Kidney (tissue), 22 donors: ENCODE measurements at places on chromosomes 3 and 15. TPM values are rescaled to one million over a fixed set of nuclear protein-coding genes. Genes with fewer than 3 reads are reported as not detected.
A peak's percentile ranks its signal among the peaks of the same experiment; 100 is the strongest.

GRCh38 chr15:32694222-32694983 lies 23.4 kb upstream of the GREM1 start:
- H3K4me3 ChIP-seq = no peak overlapping the region
- H3K4me1 ChIP-seq = no peaks in the 10 kb centered on the region
- no peak for DNase-seq
- H3K27ac ChIP-seq = no peak overlapping the region
- H3K36me3 ChIP-seq = no peaks in the 10 kb centered on the region
- H3K27me3 ChIP-seq = no peaks in the 10 kb centered on the region

GRCh38 chr3:20809356-20809755 lies 623.4 kb upstream of the SGO1 start:
- no peaks in the 10 kb centered on the region for H3K36me3 ChIP-seq
- DNase-seq = no peak
- H3K4me3 ChIP-seq = no peak overlapping the region
- no peaks in the 10 kb centered on the region for H3K27me3 ChIP-seq
- no peaks in the 10 kb centered on the region for H3K4me1 ChIP-seq
- no peak overlapping the region for H3K27ac ChIP-seq

GRCh38 chr3:71330909-71331308 lies 252.6 kb downstream of the FOXP1 start:
- no peak overlapping the region for H3K4me3 ChIP-seq
- H3K36me3 ChIP-seq = no peaks in the 10 kb centered on the region
- no peak for DNase-seq
- no peaks in the 10 kb centered on the region for H3K4me1 ChIP-seq

DNA sequence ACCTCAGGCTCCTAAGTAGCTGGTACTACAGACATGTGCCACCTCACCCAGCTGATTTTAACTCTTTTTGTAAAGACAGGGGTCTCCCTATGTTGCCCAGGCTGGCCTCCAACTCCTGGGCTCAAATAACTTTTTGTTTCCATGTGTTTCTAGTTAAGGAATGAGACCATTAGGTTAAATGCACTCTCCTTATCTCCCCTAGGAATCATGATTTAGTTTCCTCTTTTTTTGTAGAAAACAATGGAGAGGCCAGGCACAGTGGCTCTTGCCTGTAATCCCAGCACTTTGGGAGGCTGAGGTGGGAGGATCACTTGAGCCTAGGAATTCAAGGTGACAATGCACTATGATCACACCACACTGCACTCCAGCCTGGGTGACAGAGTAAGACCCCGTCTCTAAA lies 198.8 kb upstream of the C2CD4B start:
- no peaks in the 10 kb centered on the region for H3K36me3 ChIP-seq
- H3K27me3 ChIP-seq = no peaks in the 10 kb centered on the region
- H3K4me1 ChIP-seq = no peaks in the 10 kb centered on the region
- H3K4me3 ChIP-seq = no peak overlapping the region
- DNase-seq = no peak

DNA sequence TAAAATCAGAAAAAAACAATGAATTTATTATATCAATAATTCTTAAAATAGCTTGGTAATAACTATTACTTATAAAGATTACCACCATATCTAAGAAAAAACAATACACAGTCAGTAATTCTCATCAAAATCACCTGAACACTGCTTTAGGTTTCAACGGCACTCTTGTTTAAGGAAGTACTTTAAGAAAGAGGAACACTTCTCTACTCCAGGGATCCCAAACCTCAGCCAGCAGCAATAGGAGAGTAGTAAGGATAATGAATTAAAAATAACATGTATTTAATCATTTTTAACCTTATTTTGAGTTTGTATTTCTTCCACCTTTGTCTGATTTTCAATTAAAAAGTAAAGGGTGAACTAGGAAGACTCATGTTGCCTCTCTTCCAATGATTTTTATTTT lies 494.0 kb upstream of the NR2F2 start:
- H3K4me3 ChIP-seq = no peak overlapping the region
- H3K27me3 ChIP-seq = no peaks in the 10 kb centered on the region
- H3K27ac ChIP-seq = no peak overlapping the region
- no peaks in the 10 kb centered on the region for H3K4me1 ChIP-seq

GRCh38 chr3:26712211-26713026 lies 89.8 kb downstream of the LRRC3B start:
- DNase-seq = peak; percentile 13
- no peaks in the 10 kb centered on the region for H3K27me3 ChIP-seq
- H3K4me3 ChIP-seq = no peak overlapping the region

- H3K4me3 ChIP-seq = no peak overlapping the region
- H3K27ac ChIP-seq = no peak overlapping the region
- peaks cover 9% of the 10 kb centered on the region for H3K4me1 ChIP-seq
- DNase-seq = no peak
- H3K27me3 ChIP-seq = no peaks in the 10 kb centered on the region
These were observed 22.0 kb downstream of the RGMA start for GRCh38 chr15:93066834-93067648.

DNA sequence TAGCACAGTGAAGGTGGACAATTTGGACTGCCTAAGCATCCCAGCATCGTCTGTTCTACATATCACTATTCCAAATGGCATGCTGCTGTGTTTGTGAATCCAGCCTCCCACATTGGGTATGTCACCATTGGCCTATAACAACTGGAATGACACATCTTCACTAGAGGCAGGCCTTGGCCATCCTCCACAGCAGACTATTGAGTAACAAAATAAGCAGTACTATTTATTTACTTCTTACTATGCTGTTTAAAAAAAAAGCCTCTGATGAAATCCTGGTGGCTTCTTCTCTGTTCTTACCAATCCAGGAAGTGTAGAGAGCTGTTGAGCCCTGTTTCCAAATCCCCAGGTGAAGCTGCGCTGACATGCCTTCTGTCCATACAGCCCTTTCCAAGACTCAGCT lies 30.6 kb upstream of the CERS3 start:
- H3K36me3 ChIP-seq = no peaks in the 10 kb centered on the region
- no peak overlapping the region for H3K4me3 ChIP-seq
- no peaks in the 10 kb centered on the region for H3K27me3 ChIP-seq
- DNase-seq = no peak
- H3K4me1 ChIP-seq = no peaks in the 10 kb centered on the region

Gene GPR62
- total RNA-seq = 0.09 TPM

Gene TSEN2
- 20.7 TPM for total RNA-seq

Gene CACNA1D
- 35.7 TPM for total RNA-seq
